ENCODE measurements at places on chromosomes 3 and 15.
A peak's percentile ranks its signal among the peaks of the same experiment; 100 is the strongest.

- DNase-seq = no peak
Measured at GRCh38 chr3:121111914-121112612, 204.1 kb downstream of the STXBP5L start.

DNA sequence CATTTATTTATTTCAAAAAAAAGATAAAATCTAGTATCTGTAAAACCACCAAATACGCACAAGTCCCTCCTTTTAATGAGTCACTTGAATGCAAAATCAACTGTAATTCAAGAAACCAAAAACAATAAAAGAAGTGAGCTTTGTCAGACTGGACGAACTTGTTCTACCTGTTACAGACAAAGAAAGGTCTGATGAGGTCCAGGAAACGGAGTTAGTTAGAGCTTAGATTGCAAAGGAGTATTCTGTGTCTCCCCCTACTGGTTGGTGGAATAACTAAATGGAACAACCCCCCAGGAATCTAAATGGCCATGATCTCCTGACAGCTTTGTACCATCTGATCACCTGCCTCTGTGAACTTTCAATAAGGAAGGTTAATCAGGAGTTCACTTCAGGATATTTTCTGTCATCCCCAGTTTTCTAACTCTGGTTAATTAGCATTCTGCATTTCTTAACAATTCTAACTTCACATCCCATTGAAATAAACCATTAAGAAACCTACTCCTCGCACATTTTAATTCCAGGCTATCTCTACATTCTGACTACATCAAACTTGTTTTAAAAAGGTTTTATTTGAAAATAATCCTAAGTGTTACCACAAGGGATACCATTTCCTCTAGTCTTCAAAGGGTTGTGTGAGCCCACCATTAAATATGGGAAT, 333.0 kb upstream of the SATB1 start:
- no peak for DNase-seq

- DNase-seq = no peak
Measured at GRCh38 chr3:193148688-193149473, 92.1 kb upstream of the PLAAT1 start.

GRCh38 chr3:73653351-73653750, 28.6 kb upstream of the PDZRN3 start:
- DNase-seq = no peak

DNA sequence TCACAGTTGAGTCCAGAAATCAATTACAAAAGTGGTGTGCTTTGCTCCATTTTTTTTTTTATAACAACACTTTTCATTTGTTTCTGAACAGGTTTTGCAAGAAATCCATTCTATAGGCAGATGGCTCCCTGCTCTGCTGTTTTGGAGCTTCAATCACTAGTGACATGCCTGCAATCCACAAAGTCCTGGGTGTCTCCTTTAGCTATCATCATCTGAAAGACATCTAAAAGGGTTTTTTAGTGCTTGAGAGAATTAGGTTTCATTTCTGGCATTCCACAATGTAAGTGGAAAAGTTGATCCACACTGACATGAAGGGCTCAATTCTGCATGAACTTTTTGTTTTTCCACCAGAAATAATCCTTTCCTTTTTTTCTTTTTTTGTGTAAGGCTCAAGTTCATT, 24.0 kb upstream of the MEIS2 start:
- DNase-seq = no peak

DNA sequence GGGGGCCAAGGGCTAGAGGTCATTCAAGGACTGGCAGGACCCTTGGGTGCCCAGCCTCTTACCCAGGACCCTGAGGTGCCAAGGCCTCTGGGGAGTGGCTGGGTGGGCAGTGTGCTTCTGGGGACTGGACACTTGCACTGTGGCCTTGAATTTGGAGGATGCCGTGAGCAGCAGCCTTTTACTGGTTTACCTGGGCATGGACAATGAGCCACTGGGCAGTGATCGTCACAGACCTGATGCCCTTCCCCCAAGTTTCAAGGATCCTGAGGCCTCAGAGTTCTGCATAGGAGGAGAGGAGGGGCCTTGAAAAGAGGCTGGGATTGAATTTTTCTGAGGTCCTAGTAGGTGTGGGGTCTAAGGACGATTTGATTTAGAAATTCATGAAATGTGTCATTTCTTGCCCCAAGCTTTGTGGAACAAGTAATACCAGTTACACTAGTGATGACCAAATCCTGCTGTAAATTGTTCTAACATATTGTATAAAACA, 146.1 kb upstream of the TPM1 start:
- no peak for DNase-seq

DNA sequence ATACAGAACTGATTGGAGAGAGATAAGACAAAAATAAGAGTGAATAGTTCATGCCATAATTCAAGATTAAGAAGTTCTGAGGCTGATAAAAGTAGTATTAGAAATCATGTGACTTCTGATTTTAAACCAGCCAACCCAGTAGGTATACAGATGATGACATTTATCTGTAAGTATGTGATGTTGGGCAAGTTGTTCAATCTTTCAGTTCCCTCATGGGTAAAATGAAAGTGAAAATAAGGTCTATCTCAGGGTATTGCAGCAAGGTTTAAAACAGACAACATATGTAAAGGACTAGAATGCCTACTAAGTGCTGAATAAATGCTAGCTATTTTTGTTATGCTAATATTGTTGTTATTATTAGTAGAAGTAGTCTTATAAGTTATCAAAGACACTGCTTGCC, 1055.7 kb downstream of the NAALADL2 start:
- DNase-seq = no peak

GRCh38 chr15:70772402-70772801, 9.0 kb upstream of the UACA start:
- no peak for DNase-seq

GRCh38 chr15:25725758-25726157, 137.4 kb downstream of the ATP10A start:
- DNase-seq = no peak

DNA sequence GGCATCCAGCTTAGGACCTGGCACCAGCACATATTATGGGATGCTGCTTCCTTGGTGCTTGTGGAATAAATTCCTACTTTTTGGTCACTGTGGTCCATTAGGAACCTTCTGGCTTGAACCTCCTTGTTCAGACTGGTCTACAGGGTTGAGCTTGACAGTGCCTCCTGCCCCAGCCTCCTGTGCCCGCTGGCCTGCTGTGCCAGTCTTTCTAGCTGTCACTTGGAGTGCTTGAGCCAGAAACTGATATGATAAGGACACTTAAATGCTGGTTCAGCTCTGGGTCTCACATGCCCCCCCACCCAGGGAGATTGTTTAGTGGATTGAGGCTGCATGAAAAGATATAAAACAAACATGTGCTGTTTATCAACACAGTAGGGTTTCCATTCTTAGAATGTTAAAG, 147.8 kb downstream of the SLCO3A1 start:
- no peak for DNase-seq

DNA sequence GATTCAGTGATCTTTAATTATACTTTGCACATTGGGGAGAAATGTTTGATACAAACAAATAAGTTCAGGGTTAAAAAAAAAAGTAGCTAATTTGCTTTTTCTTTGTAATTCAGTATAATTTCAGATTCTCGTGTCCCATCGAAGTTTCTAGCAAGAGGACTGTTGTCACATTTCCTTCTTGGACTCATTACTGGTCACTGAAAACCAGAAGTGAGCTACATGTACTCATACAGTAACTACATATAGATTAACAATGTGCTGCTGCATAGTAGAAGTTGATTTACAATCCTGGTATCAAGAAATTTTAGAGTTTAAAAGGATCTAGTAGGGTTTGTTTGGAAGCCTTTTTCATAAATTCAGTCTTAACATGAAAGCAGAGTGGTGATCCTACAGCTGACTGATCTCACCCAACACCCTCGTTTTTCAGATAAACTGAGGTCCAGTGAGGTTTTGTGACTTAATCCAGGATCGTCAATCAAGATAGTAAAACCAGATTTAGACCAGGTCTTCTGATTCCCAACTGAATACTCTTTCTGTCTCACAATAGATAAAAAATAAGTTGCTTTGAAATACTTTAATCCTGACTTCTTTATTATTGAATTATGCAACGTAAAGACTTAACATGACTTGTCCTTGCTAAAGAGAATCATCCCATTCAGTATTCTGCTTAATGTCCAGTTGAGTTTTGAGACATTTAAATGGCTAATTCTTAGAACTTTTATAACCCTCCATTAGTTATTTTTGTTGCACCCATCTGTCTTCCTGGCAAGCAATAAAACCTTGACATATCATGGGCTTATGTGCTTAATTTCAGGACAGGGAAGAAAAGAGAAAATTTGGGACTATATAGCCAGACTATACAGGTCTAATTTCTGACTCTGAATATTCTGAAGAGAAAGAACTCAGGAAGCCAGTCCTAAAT, 2.8 kb downstream of the SEC62 start:
- DNase-seq = no peak

DNA sequence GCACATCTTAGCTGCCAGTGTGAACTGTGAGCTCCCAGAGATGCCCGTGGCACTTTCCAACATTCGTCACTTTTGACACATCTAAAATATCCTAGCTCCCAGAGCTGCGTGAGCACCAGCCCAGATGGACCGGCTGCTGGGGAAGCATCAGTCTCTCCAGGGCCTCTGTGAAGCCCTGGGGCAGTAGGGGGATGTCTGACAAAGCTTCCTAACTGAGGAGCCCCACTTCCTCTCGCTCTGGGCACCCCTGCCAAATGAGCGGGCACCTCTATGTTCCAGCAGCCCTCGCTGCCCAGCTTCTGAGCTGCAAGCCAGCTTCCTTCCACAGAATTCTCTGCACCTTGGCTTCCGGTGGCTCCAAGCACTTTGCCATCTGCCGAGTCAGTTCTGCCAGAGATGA, 91.1 kb downstream of the LIPC start:
- DNase-seq = no peak

DNA sequence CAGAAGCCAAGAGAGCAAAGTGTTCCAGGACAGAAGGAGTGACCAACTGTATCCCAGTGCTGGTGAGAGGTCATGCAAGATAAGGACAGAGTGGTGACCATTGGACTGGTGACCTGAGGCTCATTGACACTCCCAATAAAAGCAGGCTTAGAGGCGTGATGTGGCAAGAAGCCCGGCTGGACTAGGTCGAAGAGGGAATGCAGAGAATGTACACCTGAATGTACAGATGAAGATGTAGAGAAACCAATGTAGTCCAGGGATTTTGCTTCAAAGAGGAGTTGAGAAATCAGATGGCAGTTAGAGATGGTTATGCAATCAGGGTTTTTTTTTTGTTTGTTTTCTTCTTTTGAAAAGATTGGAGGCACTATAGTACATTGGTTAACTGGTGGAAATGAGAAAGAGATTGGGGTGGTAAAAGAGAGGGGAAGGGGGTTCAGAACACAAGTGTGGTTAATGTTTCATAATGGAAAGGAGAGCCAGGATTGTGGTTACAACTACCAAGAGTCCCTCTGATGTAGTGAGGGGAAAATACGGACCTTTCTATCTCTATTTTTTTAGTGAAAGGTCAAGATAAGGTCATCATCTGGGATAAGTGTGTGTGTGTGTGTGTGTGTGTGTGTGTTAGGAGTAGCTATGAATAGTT, 23.3 kb downstream of the ST3GAL6 start:
- DNase-seq = peak; percentile 27

DNA sequence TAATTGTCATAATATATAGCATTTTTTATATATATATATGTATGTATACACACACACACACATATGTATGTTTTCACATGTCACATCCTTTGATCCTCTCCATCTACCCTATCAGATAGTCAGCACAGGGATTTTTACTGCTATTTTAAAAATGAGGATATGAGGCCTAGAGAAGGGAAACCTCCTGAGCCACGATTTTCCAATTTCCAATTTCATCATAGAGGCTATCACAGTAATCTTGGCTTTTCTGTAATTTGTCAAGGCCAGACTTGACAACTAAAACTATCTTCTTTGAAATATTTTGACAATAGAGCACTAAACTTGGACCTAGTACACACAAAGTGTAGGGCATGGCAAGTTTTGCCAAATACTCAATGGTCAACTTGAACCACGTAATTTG, 42.5 kb downstream of the IL1RAP start:
- DNase-seq = no peak

DNA sequence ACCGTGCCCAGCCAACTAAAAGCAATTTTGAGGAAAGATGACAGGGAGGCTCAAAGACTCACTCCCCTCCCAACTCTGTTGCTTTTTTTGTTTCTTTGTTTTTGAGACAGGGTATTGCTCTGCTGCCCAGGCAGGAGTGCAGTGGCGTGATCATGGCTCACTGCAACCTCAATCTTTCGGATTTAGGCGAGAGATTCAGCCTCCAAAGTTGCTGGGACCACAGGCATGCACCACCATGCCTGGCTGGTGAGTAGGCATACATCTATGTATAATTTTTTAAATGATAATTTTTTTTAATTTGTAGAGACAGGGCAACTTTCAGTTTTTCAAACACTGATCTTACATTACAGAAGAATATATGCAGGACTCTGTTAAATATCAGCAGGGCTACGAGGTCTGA, 15.8 kb upstream of the THUMPD3 start:
- DNase-seq = peak; percentile 41

DNA sequence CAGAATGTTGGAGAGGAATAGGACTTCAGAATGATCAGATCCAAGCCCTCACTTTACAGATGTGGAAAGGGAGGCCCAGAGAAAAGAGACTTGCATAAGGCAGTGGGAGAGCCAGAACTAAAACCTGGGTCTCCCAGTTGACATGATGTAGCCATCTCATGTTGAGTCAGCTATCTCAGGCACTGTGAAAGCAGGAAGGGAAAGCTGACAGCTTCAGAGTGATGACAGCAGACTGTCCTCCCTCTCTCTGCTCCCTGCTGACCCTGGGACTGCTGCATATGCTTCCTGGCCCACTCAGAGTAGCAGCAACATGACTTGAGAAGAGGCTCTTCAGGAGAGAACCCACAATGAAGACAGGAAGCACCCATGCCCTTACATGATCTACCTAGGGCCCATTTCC, 14.7 kb downstream of the FHIT start:
- no peak for DNase-seq

DNA sequence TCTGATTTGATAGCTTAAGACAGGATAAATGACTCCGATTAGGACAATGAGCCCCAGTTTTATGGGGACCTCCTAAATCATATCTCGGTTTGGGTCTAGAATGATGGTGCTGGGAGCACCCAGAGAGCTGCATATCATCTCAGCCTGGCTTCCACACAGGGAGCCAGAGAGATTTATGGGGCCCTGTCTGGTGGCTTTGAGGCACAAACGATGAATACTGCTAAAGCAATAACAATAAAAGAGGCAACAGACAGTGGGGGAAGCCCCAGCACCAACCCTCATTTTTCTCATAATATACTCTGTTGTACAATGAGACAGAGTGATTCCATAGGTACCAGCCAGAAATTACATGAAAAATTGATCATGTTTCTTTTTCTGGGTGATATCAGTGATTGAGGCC, 889.0 kb upstream of the CFAP20DC start:
- no peak for DNase-seq

Measured in AG10803 (cell line).